ENCODE measurements at places on chromosomes 16 and 17.

DNA sequence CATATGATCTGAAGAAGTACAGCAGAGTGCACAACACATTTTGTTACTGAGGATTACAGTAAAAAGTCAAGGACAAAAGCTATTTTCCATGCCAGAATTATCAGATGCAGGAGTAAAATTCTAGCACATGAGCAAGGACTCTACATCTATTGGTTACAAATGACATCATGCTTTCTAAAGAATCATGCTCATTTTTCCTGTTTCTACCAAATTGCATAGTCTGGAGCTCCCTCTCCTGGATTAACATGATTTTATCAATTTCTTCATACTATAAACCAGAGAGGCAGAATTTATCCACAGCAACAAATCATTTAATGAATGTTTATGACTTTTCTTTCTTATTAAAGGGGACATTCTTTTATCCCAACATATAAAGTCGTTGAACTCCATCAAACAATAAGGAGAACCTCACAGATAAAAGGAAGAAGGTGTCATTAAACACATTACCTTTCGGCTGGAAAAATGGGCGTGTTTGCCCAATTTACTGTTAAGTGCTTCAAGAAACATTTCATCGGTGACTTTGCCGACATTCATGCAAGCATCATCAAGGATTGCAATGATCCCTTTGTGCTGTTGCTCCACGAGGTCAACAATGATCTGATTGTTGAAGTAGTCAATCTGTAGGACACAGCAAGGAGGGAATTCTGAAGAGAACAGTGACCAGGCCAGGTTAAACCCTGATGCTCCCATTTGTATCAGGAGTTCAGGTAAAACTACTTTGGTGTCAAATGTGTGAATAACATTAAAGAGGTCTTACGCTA lies 121.7 kb downstream of the MYO1D start:
- DNase-seq, result peak; percentile 51

- peak; percentile 77 for DNase-seq
Observed at GRCh38 chr17:41647940-41648410, 23.6 kb upstream of the KRT17 start.

DNA sequence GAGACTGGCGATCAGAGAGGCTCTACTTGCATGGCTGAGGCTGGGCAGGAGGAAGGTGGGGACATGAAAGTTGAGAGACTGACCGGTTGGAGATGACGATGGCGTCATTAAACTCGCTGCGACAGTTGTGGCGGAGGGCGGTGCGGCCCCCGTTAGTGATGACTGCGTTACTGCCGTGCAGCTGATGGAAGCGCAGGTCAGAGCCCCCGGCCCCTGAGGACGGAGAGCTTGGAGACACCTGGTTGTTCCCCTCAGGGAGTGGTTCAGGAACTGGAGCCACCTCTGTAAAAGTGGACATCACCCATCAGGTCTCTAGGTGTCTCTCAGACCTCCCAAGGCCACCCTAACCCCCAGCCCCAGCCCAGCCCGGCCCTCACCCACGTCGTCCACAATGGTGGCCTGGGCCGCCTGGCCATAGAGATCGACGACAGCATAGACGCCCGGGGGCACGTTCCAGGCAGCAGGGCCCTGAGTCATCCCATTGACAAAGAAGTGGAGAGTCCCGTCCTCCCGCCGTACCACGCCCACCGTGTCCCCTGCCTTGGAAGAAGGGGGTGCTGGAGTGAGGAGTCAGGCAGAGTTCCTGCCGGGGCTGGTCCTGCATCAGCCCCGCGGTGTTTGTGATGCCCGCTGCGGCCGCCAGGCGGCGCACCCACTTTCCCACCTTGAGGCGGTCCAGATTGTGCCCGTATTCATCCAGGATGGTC lies 5.3 kb downstream of the NEURL4 start:
- peak; percentile 72 for DNase-seq

- DNase-seq, result no peak
Observed at GRCh38 chr16:75558846-75559401, 2.9 kb upstream of the TMEM231 start.

DNA sequence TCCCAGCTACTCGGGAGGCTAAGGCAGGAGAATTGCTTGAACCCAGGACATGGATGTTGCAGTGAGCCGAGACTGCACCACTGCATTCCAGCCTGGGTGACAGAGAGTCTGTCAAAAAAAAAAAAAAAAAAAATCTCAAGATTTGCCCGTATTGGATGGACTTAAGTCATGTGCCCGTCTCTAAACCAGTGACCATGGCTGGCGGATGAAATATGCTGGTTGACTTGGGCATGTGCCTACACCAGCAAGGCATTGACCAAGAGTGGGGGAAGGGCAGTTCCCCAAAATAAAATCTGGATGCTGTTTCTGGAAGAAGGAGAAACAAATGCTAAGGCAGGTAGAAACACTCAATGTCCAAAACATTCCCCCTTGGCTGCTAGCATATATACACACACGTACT lies 21.5 kb upstream of the COL1A1 start:
- no peak for DNase-seq

GRCh38 chr17:17848311-17849082 lies 11.7 kb upstream of the SREBF1 start:
- DNase-seq, result no peak

- DNase-seq, result no peak
Observed at GRCh38 chr16:54402270-54402669, 115.7 kb upstream of the IRX3 start.

DNA sequence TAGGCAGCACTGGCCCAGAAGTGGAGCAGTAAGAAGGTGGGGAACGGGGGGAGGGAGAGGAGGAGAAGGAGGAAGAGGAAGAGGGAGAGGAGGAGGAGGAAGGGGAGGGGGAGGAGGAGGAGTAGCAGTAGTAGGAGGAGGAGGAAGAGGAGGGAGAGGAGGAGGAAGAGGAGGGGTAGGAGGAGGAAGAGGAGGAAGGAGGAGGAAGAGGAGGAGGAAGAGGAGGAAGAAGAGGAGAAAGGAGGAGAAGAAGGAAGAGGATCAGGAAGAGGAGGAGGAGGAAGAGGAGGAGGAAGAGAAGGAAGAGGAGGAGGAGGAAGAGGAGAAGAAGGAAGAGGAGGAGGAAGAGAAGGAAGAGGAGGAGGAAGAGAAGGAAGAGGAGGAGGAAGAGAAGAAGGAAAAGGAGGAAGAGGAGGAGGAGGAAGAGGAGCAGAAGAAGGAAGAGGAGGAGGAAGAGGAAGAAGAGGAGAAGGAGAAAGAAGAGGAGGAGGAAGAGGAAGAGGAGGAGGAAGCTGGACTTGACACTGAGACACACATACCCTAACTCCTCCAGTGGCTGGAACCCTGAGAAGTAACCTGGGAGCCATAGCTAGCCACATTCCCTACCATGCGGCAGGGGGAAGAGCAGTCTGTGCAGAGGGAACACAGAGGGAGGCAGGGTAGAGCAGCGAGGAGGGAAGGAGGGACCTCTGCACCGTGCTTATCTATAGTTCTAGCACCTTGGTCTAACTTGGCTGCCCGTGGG lies 35.8 kb downstream of the LRRC75A start:
- DNase-seq, result no peak

GRCh38 chr17:57783338-57783742 lies 38.2 kb upstream of the CCDC182 start:
- peak; percentile 65 for DNase-seq

DNA sequence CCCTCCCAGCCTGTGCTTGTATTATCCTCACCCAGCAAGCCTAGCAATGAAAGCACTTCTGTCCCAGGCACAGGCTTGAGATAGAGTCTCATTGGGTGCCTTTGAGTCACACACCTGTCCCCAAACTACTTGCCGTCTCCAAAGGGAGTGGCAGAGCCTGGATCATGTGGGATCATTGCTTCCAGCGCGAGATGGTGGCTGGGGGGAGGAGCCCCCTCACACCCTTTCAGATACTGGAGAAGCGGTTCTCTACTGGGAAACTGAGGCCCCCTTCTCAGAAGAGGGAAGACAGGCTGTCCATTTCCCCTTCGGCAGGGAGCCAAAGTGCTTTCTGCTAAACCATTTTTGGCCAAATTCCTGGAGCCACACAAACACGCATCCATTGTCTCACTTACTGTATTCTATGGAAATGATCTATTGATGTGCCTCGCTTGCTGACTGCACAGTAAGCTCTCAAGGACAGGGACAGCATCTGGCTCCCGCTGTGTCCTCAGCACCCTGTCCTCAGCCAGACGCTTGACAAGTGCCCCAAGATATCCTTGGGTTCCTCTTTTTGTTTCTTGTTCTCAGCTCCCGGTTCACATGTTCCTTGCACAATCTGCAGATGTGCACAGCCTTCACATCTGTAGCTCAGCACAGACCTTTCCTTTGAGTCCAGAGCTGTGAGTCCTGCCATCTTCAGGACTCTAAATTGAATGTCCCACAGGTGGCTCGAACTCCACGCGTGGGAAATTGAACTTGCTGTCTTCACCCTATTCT lies 26.0 kb upstream of the DLX3 start:
- no peak for DNase-seq

DNA sequence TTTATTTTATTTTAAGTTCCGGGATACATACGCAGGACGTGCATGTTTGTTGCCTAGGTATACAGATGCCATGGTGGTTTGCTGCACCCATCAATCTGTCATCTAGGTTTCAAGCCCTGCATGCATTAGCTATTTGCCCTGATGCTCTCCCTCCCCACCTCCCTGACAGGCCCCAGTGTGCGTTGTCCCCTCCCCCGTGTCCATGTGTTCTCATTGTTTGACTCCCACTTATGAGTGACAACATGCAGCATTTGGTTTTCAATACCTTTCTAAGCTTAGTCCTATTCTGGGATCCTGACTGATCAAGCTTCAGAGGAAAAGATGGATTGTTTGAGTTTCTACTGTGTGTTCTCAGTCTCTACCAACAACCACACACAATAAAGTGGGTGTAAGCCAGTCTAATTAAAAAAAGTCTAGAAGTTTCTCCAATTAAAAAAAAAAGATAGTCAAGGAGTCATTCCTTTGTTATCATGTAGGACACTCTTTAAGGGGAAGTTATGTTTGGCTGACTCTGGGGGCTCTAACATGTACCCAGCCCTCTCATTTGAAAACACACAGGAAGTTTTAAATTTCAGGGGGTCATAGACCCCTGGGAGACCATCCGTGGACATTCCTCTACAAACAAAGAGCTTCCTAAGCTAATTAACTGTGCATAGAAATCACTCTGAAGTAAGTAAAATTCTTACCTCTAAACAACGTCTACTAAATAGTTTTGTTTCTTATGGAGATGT lies 66.3 kb upstream of the ADAMTS18 start:
- DNase-seq, result no peak

- DNase-seq, result no peak
Observed at GRCh38 chr16:28069971-28070794, 6.7 kb upstream of the GSG1L start.

DNA sequence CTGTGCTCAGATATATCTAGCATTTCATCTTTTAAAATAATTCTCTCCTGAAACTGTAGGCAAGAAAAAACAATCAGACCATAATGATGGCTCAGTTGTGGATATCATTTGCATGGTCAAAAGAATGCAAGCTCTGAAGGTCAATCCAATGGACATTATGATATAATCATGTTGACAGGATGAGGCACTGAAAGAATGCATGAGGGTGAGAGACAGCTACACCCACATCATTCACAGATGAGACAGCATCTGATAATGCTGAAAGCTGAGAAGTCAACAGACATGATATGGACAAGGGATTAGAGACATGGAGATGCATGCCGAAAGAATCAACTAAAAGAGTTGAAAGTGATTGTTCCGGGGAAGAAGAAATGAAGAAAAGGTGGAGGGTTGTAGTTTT lies 346.4 kb upstream of the CDH5 start:
- DNase-seq, result no peak

GRCh38 chr16:50396761-50397535 lies 28.2 kb upstream of the BRD7 start:
- no peak for DNase-seq

DNA sequence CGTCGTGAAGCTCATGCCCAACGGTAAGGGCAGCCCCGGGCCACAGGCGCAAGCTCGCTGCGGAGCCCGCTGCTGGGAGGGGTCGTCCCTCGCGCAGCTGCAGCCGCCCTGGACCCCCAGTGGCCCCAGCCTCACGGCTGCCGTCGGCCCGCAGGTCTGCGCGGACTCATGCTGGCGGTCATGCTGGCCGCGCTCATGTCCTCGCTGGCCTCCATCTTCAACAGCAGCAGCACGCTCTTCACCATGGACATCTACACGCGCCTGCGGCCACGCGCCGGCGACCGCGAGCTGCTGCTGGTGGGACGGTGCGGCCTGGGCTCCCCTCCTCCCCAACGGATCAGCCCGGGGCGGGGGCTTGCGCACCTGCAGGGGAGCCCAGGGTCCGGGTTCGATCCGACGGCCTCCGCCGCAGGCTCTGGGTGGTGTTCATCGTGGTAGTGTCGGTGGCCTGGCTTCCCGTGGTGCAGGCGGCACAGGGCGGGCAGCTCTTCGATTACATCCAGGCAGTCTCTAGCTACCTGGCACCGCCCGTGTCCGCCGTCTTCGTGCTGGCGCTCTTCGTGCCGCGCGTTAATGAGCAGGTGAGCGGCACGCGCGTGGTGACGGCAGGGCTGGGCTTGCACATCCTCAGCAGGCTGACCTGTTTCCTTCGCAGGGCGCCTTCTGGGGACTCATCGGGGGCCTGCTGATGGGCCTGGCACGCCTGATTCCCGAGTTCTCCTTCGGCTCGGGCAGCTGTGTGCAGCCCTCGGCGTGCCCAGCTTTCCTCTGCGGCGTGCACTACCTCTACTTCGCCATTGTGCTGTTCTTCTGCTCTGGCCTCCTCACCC lies 5.8 kb downstream of the SLC5A2 start:
- DNase-seq, result no peak

- DNase-seq, result no peak
Observed at GRCh38 chr17:12644623-12645022, 21.1 kb upstream of the MYOCD start.

DNA sequence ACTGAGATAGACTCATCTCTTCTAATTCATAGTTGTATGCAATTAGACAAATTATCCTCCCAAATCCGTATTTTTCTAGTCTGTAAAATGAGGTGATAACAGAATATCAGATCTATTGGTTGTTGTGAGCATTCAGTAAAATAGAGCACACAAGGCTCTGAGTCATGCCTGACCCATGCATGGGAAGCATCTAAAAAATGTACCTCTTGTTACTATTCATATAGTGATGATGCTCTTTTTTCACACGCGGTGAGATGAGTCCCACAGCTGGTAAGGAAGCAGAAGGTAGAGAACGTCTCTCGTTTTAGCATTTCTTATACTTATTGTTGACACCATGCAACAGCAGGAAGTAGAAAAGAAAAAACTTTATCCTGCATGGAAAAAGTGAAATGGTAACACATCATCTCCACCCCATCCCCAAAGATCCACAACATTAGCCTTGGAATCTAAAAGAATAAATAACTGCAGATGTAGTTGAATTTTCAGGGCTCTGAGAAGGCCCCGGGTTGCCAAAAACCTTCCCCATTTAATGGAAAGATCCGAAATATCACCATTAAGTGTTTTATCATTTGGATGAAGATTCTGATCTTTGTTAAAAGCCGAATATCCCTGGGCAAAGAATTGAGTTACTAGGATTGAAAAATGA lies 215.6 kb downstream of the TMEM114 start:
- DNase-seq, result no peak

GRCh38 chr17:82895087-82895486 lies 55.3 kb upstream of the ZNF750 start:
- no peak for DNase-seq

Data from CD4-positive, alpha-beta memory T cell (primary cell).